Activated T-cell treated with anti-CD3 and anti-CD28 coated beads, Interleukin-2, amount 50 U/mL, for 72 hours (primary cell): ENCODE measurements at places on chromosomes 3 and 15.

DNA sequence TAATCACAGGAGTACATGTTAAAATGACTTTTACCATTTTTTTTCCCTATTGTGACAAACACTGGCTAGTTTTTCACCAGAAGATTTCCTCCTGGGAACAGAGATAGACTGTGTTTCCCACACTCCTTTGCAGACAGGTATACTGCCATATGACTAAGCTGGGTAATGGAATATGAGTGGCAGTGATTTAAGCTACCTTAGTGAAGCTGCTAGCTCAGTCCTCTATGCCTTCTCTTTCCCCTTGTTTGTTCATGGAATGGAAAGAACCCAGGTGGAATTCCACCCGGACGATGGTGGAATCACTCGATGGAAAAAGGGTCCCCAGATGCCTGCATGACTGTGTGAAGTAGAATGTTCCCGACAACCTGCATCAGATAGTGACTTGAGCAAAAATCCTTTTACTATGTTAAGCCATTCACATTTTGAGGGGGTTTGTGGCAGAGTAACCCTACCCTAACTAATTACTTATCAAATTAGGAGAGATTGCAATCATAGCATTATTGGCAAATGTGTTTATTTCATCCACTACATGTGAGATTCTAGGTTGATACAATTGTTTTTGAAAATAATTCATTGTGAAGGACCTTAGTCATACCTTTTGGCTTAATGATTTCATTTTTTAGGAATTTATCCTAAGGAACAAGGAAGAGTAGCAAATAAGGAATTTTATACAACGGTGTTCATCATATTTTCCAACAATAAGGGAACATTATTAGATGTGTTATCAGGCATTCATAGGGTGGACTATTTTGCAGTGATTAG, 16.5 kb downstream of the THSD4 start:
- no peak for DNase-seq

DNA sequence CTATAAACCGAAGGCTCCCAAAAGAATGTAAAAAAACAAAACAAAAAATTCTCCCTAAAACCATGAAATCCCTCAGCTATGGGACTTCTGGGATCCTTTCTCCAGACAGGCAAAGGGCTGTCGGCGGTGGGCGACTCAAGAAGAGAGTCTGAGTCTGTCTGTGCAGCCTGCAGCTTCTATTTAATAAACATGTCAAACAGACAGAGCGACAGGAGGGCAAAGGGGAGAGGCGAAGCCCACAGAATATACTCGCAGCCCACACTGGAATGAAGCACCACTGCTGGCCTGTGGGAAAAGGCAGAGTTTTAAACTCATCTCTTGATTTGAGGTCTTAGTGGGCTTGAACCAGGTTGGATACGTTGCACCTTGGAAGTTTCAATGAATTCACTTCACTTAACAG, 40.2 kb downstream of the ISL2 start:
- DNase-seq, result no peak

DNA sequence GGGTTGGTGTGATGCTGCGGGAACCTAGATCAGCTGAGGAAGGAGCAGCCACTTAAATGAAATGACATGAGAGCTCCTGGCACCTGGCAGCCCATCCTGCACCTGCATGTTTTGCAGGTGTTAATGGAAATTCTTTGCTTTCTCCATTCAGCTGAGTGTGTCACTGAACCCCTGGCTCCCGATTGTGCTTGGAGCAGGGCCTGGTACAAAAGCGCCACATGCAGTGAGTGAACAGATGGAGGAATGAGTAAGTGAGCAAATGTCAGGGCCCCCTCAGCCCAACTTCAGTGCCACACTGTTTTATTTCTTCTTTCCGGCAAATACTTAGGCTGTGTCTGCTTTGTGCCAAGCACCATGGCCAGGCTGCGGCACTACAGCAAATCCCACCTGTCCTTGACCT, 132.2 kb downstream of the ASB7 start:
- no peak for DNase-seq

- DNase-seq, result no peak
Observed at GRCh38 chr3:134354612-134355251, 19.5 kb downstream of the AMOTL2 start.

GRCh38 chr15:72133211-72133610, 15.0 kb downstream of the SENP8 start:
- no peak for DNase-seq

- no peak for DNase-seq
Observed at GRCh38 chr15:80595396-80595795, 99.7 kb upstream of the ABHD17C start.

DNA sequence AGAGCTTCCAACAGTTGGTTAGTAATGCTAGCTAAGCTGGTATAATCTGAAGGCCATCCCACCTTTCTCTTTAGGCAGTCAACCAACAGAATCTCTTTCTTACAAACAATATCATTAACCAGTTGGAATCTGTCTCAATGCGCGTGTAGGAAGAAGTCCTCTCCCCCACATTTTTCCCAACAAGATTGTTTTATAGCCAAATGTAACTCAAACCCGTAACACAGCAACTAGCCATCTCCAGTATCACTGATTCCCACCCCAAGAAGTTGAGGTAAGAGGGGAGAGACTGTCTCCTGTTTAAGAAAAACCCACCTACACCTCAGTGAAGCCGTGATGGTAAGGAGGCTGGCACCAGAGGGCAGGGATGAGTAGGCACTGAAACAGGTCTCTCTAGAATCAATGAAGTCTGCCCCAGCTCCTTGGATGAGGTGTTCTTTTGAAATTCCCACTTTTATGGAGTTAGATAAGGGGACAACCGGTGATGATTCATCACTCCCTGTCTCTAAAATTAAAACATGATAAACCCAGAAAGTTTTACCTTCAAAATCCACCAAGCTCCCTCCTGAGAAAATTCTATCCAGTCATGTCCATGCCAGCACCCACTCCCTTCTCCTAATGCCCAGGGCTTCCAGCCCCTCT, 30.9 kb downstream of the CDC25A start:
- no peak for DNase-seq

- no peak for DNase-seq
Observed at GRCh38 chr3:99834211-99834957, 16.7 kb downstream of the CMSS1 start.

DNA sequence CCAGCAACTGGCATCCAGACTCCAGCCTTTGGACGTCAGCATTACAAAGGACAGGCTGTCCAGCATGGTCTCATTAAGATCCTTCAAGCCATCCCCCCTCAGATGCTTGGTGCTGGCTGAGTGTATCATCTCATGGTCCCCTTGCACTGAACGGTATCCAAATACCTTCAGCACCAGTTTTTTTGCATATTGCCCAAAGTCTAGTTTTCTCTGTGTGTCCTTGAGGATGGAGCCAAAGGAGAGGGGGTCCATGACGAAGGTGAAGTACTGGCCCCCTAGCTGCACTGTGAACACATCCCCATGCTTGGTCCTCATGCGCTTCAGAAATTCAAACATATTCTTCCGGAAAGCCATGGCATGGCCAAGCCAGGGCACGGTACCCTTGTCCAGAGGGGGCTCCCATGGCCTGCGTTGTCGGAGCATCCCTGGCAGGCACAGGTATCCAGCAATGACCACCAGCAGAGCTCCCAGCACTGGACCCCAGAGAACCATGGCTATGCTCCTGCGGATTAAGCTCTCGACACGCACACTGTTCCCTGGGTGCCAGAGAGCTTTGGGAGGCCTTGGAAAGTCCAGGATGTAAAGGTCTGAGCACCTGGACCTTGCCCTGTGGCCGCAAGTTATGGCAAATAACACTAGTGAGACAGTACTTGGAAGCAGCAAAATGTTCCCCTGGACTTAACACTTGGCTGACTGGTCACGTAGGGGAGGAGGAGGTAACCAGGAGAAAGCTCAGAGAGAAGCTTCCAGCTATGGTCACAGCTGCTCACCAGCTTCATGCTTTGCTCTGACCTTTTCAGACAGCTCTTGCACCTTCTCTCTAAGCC, at the start of gene CYP8B1:
TSS of gene CYP8B1 (minus strand) at position 555 of the 827 bp plus-strand sequence. CDS start at position 492, 63 bp downstream.
- DNase-seq, result no peak

GRCh38 chr15:64803526-64803925, 21.9 kb downstream of the PIF1 start:
- DNase-seq, result no peak
